BJ (cell line): ENCODE measurements at places on chromosomes 11 and 22.

- no peak for DNase-seq
These were observed 3.3 kb downstream of the SCARF2 start for GRCh38 chr22:20434264-20434751.

GRCh38 chr11:121460941-121461514 lies 8.3 kb upstream of the SORL1-AS1 start:
- DNase-seq: no peak

- DNase-seq: no peak
These were observed 28.2 kb downstream of the DBX1 start for GRCh38 chr11:20131788-20132666.

DNA sequence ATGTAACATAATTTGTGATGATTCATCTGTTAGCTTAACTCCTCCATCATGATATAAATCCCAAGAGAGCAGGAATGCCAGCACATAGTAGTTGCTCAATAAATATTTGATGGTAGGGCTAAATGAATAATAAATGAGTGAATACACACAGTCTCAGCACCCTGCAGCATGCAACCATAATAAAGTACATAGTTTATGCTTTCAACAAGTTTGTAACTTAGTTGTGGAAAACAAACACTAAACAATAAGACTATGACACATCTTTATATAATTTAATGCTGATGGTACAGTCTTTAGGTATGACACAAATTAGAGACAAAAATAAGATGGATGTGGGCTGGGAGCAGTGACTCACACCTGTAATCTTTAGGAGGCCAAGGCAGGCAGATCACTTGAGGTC lies 3.8 kb downstream of the ALKBH8 start:
- peak; percentile 65 for DNase-seq

DNA sequence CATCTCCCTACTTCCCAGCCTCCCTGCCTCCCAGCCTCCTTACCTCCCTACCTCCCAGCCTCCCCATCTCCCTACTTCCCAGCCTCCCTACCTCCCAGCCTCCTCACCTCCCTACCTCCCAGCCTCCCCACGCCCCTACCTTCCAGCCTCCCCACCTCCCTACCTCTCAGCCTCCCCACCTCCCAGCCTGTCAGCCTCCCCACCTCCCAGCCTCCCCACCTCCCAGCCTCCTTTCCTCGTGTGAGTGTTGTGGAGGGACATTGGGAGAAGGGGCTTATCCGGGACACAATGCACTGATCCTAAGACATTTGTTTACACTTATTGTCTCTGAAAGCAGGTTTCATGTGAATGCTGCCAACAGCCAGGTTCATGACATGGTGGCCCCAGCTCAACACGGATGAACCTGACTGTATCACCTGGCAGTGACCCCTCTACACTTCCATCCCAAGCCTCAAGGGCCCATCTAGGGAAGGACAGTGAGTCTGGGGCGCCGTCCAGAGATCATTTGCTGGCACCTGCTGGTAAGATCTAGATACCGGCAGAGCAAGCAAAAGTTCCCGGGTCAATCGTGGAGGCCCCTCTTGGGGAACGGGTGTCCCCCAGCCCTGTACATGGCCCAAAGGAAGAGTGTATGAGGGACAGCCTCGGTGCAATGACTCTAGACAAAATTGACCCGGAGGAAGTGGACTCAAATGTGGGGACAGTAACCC lies 34.5 kb upstream of the TH start:
- no peak for DNase-seq

GRCh38 chr11:132519241-132519815 lies 1013.0 kb downstream of the OPCML start:
- DNase-seq: no peak

DNA sequence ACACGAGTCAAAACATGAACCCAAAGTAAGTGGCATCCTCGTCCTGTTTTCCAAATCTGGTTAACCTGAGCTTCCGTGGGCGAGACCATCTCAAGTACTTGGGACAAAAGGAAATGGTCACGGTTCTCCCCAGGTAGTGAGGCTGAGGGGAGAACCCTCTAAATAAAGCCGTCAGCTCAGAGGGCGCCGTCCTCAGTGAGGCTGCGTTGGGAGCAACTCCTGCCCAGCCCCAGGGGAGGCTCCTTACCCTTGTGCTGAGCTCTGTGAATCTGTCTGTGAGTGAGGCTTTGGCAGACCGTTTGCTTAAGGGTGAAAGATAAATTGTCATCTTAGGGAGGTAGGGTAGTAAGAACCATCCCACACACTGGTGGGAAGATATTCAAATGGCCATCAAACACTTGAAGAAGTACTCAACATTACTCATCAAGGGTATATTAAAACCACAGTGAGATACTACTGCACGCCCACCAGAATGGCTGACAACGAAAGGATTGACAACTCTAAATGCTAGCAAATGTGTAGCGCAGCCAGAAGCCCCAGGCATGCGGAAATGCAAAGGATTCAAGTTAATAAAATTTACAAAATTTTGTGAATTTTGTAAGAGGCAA lies 321.0 kb downstream of the TBC1D22A start:
- DNase-seq: no peak

DNA sequence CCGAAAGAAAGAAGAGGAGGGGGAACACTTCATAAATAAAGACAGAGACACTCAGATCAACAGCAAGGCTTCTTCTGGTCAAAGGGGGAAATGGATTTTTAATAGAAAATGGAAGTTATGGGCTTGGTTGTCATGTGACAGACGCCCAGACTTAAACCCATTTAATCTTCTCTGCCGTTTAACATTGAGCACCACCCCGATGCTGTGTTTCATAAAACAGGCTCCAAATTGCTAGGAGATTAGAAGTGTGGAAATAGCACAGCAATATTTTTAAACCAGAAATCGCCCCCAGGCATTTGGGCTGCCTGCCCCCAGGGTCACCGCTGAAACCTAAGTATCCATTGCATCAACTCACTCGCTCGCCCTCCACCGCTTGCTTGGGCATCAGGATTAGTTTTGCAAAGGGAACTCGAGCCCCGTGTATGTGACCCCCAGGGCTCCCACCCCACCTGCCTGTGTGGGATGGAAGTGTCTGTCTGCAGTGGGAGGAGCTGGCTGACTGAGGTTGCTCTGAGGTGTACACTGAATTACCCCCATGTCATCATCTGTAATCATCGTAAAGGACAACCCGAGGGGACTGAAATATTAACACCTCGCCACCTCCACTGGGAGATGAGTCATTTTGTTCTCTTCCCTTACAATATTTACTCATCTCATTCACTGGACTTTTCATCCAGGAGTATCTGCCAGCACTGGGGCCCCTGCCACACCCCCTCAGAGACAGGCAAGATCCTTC lies 10.7 kb downstream of the DSCAML1 start:
- no peak for DNase-seq

GRCh38 chr22:30423301-30423958 lies 2.1 kb upstream of the MTFP1 start:
- no peak for DNase-seq

DNA sequence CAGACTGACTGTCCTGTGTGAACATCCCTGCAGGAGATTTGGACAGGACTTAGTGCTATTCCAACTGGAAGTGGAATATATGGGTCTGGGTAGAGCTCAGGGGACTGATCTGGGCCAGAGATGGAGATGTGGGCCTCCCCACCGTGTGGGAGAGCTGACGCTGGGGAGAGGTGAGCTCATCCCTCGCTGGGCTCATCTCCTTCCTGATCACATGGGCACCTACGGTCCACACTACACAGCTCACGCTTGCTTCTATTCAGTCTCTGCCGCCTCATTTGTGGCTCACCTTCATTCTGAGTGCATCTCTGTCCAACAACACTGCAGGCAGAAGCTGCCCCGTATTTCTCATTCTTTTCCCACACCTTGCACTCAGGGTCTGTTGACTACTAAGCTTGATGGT lies 16.6 kb upstream of the RAB1B start:
- no peak for DNase-seq

- peak; percentile 68 for DNase-seq
These were observed 29.4 kb downstream of the SIK2 start for GRCh38 chr11:111631666-111632039.

- no peak for DNase-seq
These were observed 27.5 kb upstream of the MTCH2 start for GRCh38 chr11:47669856-47670255.

DNA sequence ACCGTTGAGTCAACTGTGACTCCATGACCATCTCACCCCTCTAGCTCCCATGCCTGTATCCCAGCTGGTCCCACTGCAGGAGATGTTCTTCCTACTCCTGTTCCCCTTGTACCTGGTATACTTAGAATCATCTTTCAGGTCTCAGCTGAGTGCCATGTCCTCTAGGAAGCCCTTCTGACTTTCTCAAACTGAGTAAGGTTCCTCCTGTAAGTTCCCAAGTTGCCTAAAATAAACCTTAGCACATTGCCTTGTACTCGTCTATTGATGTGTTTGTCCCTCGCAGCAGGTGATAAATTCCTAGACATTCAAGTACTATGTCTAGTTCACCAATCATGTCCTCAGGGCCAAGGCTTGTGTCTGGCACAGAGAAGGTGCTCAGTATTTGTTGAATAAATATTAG lies 18.4 kb upstream of the ASCC2 start:
- no peak for DNase-seq

DNA sequence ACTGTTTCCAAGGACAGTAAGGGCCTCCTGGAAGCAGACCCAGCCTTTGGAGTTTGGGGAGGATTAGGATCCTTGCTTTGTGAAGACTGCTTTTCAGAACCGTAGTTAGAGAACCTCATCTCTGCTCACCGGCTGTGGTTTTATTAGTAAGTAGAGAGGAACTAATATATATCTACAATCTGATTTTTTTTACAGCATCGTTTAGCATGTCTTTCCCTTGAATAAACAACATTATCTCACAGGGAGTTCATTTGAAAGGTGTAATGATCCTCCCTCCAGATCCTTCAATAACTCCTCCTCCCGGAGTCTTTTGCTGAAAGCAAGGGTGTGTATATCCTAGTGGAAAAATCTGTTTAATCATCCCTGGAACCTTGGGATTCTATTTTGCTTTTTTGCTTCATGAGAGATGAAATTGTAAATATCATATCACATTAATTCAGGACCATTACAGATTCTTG lies 132.7 kb downstream of the DBX1 start:
- DNase-seq: no peak

GRCh38 chr11:106381895-106382294 lies 304.4 kb downstream of the AASDHPPT start:
- DNase-seq: no peak

GRCh38 chr11:86101493-86101892 lies 32.6 kb upstream of the PICALM start:
- DNase-seq: no peak

DNA sequence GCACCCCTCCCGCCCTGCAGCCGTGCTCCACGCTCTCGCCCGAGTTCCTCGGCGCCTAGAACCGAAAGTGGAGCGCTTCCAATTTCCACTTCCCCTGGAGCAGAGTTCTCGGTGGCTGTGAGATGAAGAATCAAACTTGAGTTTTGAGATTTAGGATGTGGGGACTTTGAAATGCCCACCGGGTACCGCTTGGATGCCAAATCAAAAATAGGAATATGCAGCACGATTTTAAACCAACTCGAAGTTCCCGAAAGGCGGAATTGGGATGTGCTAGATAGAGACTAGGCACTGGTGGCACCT lies 569 bp downstream of the POLA2 start:
- no peak for DNase-seq

DNA sequence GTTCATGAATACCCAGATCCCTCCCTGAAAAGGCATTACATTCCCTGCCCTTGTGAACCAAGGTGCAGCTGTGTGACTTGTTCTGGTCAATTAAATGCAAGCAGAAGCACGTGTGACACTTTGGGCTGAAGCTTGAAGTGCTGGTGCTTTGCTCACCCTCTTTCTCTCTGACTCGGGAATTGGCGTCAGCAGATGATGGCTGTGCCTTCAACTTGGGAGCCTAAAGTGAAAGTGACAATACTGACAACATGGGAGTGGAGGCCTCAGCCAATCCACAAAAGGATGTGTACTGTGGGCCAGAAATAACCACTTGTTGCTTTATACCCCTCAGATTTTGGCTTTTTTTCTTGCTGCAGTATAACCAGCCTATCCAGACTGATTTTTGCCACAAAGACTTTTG lies 148.3 kb upstream of the THY1 start:
- DNase-seq: no peak

GRCh38 chr11:46216019-46216764 lies 61.3 kb upstream of the CREB3L1 start:
- no peak for DNase-seq

DNA sequence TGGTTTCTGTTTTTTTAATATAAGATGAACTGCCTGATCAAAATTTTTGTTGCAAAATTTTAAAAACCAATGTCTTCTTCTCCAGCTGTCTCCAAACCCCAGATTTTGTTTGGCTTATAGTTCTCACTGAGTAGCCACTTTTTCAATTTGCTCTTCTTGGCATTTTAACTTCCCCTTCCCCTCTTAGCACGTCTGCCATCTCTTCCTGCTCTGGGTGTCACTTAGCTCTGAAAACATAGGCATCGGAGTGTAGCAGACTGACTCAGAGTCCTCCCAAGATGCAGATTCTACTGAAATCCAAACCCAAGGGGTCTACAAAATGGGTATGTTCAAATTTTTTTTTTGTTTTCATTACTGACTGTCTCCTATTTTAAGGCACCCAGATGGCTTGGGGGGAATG lies 270.3 kb upstream of the KIRREL3 start:
- no peak for DNase-seq

GRCh38 chr22:37760152-37760551 lies 47.6 kb upstream of the GCAT start:
- DNase-seq: no peak

DNA sequence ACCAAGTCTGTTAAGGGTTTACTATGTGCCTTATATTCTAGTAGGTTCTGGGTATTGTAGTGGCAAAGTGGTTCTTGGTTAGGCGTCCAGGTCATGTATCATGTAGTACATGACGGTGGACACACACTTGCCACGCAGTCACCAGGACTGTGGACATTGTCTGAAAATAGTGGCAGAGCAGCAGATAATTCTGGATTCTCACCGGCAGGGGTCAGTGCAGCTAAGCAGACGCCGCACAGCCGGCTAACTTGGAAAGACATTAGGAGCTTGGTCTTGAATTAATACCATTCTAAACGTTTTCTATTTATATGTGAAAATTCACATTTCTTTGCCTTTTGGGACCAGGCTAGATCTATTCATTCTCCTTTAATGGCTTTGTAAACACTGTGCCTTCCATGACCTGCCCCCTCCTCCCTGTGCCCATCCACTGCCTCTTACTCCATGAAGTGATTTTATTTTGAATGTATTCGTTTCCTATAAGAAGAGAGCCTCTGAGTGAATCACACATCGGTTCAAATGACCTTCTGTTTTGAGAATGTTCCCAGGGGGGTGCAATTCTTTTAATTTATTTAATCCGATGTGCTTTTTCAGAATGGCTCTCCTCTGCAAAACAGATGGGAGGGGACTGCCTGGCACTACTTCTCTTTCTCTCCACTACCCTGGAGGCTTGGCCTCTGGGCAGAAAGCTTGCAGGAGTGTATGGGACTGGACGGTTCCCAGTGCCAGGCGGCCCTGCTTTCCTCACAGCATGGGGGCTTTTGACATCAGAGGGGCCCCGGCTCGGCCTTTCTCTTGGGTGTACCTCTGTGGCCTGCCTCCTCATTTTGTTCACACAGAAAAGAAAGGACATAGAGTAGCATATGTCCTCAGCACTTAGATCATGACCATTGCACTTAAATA lies 378.0 kb downstream of the NTM start:
- no peak for DNase-seq
